SJCRH30 (cell line): ENCODE measurements at places on chromosomes 12 and 14.

DNA sequence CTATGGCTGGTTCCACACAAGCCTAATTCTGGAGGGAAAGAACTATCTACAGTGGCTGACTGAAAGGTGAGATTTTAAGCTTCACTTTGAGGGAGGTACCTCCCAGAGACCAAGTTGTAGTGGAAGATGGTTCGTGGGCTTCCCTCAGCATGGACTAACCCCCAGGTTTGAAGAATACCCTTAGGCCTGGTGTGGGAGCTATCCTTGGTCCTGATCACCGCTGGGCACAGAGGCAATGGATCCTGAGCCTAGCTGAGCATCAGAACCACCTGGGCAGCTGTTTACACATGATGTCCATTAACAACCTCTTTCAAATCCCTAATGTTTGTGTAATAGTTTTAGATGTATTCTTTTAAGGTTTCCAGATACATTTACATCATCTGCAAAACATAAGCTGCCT, 10.3 kb downstream of the DAO start:
- peak; percentile 51 for DNase-seq

DNA sequence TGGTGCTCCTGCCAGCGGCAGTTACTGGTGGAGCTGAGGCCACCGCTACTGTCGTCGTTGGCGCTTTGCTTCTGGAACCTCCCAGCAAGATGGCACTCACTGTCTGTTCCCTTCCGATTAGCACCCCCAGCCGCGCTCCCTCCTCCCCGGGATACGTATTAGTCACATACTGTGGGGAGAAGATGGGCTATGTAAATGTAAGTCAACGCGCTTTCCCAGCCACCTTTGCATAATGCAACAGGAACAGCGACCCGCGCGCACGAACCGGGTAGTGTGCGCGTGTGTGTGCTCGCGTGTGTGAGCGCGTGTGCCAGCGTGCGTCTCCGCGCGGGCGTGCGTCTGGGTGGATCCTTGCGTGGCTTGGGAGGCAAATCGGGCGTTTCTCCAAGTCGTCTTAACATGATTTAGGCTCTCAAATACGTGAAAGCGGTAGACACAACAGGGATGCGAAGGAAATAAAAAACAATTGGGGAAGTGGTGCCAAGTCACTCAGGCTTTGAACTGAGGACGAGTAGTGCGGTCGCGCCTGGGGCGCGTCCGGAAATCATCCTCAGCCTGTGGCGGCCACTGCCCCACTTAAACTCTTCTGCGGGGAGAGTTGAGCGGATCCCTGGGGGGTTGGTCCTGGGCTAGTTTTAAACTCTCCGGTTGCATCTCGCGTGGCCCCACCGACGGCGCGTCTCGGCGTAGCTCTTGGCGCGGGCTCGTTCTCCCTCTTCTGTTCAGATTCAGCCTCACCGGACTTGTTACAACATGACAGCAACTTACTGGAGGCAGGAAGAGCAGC, 1.8 kb downstream of the FLRT2 start:
- DNase-seq, result peak; percentile 52

- no peak for DNase-seq
Observed at GRCh38 chr12:68623059-68623458, 12.4 kb downstream of the RAP1B start.

DNA sequence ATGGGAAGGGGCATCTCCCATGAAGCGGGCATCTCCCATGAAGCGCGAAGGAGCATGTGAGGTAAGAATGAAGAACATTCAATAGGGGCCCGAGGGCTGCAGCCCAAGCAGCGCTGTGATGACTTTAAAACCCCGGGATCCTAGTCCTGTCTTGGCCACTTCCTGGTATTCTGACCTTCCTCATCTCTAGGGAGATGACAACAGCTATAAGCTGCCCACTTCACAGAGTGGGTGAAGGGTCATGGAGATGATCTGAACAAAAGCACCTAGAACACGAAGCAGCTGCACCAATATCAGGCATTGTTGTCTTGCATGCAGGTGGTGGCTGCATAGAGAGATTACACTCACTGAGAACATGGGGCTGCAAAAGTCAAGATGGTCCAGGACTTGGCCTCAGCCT, 64.5 kb downstream of the SPTB start:
- no peak for DNase-seq

- no peak for DNase-seq
Observed at GRCh38 chr12:121330195-121330594, 22.0 kb downstream of the ANAPC5 start.

DNA sequence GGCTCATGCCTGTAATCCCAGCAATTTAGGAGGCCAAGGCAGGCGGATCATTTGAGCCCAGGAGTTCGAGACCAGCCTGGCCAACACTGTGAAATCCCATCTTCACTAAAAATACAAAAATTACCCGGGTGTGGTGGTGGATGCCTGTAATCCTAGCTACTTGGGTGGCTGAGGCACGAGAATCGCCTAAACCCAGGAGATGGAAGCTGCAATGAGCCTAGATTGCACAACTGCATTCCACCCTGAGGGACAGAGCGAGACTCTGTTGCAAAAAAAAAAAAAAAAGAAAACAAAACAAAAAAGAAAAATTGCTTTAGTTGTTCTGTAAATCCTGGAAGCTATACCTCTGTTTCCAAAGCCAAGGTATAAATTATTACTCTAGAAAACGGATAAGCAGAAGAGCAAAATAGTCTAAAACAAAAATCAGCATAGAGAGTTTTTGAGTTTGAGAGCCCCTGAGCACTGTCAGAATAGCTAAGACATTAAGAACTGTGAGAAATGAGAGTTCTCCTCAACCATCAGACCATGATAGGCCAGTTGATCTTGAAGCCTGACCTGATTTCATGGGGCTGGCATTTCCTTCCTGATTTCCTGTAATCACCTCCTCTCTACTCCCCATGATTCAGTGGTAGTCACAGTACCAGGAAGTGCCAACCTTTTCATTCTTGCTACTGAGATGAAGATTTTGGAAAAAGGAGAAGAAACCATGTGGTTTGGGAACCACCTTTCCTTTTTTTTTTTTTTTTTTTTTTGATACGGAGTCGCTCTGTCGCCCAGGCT, 31.7 kb downstream of the ATP2A2 start:
- DNase-seq, result no peak

GRCh38 chr14:27371209-27371608, 773.4 kb upstream of the NOVA1 start:
- DNase-seq, result no peak

DNA sequence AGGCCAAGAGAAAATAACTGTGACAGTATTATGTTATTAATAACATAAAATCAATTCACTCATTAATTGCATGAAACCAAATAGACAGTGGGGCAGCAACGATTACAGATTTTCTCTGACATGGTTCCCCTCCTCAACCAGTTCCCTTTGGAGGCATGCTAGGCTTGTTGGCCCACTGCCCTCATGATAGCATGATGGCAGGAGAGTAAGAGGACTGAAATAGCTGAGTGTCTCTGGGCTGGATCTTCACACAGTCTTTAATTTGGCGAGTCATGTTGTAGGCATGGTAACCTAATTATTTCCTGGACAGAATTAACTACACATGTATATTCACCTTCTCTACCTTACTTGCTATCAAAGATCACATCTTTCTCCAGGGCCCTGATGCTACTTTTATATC, 266.2 kb upstream of the PELI2 start:
- no peak for DNase-seq

- DNase-seq, result peak; percentile 42
Observed at GRCh38 chr12:18165422-18165871, 75.5 kb upstream of the RERGL start.

DNA sequence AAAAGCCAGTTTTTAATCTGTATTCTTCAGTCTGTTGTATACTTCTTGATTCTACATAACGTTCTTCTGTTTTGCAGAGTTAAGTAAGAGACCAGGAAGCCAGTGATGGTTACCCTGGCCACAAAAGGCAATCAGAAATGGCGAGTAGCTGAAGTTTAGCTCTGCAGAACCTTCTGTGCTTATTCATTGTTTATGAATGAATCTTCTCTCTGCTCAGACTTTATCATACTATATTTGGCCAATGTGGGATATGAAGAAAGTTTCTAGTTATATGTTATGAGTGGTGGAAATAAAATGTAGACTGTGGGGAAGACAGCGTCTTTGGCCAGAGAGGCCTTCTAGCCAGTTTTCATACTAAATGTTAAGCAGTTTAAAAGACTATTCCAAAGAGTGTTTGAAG, 249.9 kb upstream of the RGS6 start:
- DNase-seq, result no peak

GRCh38 chr14:92958373-92959188, 35.6 kb downstream of the CHGA start:
- no peak for DNase-seq

GRCh38 chr12:53636641-53637040, 10.5 kb upstream of the ATF7 start:
- no peak for DNase-seq

- DNase-seq, result peak; percentile 17
Observed at GRCh38 chr12:107091381-107091780, 2.0 kb downstream of the CRY1 start.

GRCh38 chr12:48265777-48266176, 62.7 kb upstream of the OR10AD1 start:
- no peak for DNase-seq

GRCh38 chr14:60863249-60863648, 117.6 kb downstream of the TRMT5 start:
- peak; percentile 89 for DNase-seq

- DNase-seq, result no peak
Observed at GRCh38 chr14:68268197-68268596, 448.6 kb downstream of the RAD51B start.

GRCh38 chr14:75654127-75654732, 6.4 kb downstream of the ERG28 start:
- DNase-seq, result peak; percentile 83

DNA sequence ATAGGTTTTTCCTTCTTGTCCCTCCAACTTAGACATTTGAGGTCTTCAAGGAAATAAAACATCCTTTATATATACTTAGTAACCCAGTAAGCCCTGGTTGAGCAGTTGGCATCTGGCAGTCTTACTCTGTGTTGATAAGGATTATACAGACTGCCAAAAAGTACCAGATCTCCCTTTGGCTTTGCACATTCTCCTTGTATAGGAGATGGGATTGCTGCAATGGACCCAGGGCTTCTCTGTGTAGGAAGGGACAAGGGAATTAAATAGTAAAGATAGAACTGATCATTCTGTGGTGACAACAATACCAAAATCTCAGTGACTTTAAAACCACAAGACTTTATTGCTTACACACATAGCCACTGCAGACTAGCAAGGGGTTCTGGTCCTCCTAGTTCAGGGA, 180.1 kb upstream of the CCDC196 start:
- no peak for DNase-seq

DNA sequence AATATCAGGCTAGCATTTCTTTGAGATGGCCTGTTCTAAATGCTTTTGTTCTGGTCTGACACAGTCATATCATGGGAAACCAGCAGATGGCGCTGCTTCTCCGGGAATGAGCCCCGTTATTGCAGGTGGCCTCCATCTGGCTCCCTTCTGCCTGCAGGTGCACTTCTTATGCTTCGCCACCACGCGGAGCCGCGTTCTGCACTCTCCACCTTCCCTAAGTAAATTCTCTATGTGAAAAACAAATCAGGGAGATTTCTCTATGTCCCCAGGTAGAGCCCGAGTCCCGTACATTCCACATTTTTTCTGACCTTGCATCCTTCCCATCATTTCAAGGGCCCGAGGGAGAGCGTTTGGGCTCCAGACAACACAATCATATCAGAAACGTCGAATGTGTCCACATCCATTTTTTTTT, 26.2 kb downstream of the GLRX5 start:
- DNase-seq, result peak; percentile 71

DNA sequence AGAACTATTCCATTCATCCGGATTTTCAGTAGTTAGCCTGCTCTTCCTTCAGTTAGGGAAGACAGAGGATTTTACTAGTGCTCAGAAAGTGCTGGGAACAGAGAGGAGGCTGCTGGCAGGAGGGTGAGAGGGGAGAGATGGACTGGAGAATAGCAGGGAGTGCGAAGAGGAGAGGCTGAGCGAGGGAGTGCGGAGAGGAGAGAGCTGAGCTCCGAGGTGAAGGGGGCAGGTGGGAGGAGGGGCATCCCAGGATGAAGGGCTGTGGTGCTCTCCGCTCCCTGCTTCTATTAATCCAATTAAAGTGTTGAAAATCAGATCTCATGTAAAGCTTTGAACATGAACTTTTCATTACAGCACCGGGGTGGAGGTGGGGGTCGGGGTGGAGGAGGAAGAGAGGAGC, 20.4 kb upstream of the SMOC1 start:
- no peak for DNase-seq

GRCh38 chr12:66351301-66351700, 49.0 kb downstream of the HELB start:
- DNase-seq, result no peak

- no peak for DNase-seq
Observed at GRCh38 chr12:1852076-1852475, 31.7 kb downstream of the LRTM2 start.

DNA sequence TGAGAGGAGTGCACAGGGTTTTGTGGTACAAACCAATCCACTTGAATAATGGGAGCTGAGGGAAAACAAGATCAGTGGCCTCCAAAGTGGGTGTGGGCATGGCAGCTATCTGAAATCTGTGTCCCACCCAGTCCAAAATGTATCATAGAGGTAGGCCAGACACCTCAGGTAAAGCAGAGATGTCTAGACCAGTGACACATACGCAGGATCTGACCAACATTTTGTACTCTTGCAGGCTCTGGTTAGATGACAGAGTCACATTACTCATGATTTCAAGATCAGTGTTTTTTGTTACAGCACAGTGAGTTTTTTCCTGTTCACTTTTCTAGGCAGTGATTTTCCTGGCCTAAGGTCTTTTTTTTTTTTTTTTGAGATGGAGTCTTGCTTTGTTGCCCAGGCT, 211.8 kb downstream of the PCNX1 start:
- no peak for DNase-seq

DNA sequence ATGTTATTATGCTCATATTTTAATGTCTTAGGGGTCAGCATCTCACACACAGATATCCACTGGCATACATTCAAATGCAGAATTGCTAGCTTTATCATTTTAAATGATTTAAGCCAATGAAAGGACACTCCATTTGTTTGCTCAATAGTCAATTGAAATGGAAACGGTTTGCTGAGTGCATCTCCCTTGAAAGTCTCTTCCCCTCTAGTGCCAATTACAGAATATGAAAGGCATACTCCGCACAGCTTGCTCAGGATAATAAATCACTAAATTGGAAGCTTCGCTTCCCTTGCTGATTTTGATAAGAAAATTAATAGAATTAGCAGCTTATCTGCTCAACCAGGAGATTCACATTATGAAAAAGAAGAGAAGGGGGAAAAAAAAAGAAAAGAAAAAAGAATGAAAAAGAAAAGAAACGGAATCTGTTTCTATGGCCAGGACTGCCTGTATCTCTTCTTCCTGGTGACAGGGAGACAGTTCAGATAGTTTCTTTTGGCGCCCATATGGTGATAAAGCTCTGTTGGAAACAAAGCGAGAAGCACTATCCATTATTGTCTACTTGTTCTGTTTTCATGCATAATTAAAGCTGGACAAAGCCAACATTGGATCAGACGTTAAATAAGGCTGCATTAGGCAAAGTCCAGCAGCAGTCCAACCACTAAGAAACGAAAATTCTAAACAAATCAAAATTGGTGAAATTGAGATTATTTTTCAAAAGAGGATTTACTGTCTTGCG, 225.0 kb downstream of the GXYLT1 start:
- DNase-seq, result no peak

DNA sequence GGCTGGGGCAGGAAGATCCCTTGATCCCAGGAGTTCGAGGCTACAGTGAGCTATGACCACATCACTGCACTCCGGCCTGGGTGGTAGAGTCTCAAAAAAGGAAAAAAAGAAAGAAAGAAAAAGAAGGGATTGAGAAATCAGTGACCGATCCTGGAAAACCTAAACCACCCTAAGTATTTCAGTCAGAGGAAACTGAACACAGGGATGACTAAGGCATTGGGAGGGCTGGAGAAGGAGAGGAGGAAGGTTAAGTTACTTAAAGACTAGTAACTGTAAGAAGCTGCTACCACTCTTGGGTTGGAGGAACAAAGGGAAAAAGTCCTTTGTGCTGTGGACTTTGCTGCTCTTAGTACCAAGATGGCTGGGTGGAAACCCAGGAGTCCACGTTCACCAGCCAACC, 10.6 kb downstream of the HHIPL1 start:
- no peak for DNase-seq
